ENCODE measurements at places on chromosomes 2 and 18. TPM values are rescaled to one million over a fixed set of nuclear protein-coding genes. Genes with fewer than 3 reads are reported as not detected.

The CASP10 gene
- 6.7 TPM for total RNA-seq

The REG3A gene
- total RNA-seq: not detected

The ASXL3 gene
- total RNA-seq: 8.2 TPM

The ABHD1 gene
- 0.09 TPM for total RNA-seq

The BAZ2B gene
- total RNA-seq: 60.5 TPM

The KCNK3 gene
- 1.1 TPM for total RNA-seq

The CNDP1 gene
- 0.13 TPM for total RNA-seq

The STK16 gene
- 12.5 TPM for total RNA-seq

The MARCO gene
- 1.7 TPM for total RNA-seq

The GDF7 gene
- total RNA-seq: 0.62 TPM

The PFN4 gene
- total RNA-seq: 1.8 TPM

The ALPP gene
- 0.09 TPM for total RNA-seq

The MRPS5 gene
- 50.9 TPM for total RNA-seq

The ST8SIA3 gene
- total RNA-seq: 0.09 TPM

The SLC30A3 gene
- total RNA-seq: 0.18 TPM

The SERPINB10 gene
- total RNA-seq: 0.04 TPM

The TRAF3IP1 gene
- 4.4 TPM for total RNA-seq

The SULT1C4 gene
- total RNA-seq: 13.3 TPM

The USP37 gene
- 11.0 TPM for total RNA-seq

The ASB18 gene
- 4.7 TPM for total RNA-seq

The RSAD2 gene
- total RNA-seq: 3.3 TPM

The MMADHC gene
- 125 TPM for total RNA-seq

The ORMDL1 gene
- total RNA-seq: 47.4 TPM

The TDRD15 gene
- total RNA-seq: not detected

The STARD6 gene
- total RNA-seq: 0.18 TPM

The CD8B2 gene
- 0.09 TPM for total RNA-seq

The PRSS56 gene
- 2.6 TPM for total RNA-seq

The COL4A3 gene
- under 0.01 TPM for total RNA-seq

The MBP gene
- 11.1 TPM for total RNA-seq

The SCN2A gene
- total RNA-seq: 0.04 TPM

The KIF1A gene
- total RNA-seq: 7.3 TPM

The LAMA3 gene
- 6.3 TPM for total RNA-seq

The AQP4 gene
- 0.58 TPM for total RNA-seq

The C2orf80 gene
- total RNA-seq: not detected

The C1QL2 gene
- not detected for total RNA-seq

The PROKR1 gene
- total RNA-seq: 1.2 TPM

The EPB41L3 gene
- 80.6 TPM for total RNA-seq

The TSPYL6 gene
- total RNA-seq: 0.04 TPM

The ADI1 gene
- total RNA-seq: 48.5 TPM

The MFSD6 gene
- 7.1 TPM for total RNA-seq

The TTN gene
- total RNA-seq: 1,236 TPM

The ATG4B gene
- total RNA-seq: 36.5 TPM

The PKDCC gene
- 147 TPM for total RNA-seq

The DES gene
- 2,854 TPM for total RNA-seq

The MAP3K19 gene
- total RNA-seq: not detected

The ONECUT2 gene
- total RNA-seq: 0.35 TPM

The ANKRD30BL gene
- 0.22 TPM for total RNA-seq

The ARL4C gene
- 1.8 TPM for total RNA-seq

The COL3A1 gene
- 7,706 TPM for total RNA-seq

The KLHL30 gene
- 16.2 TPM for total RNA-seq

The B4GALT6 gene
- 3.9 TPM for total RNA-seq

The UBXN4 gene
- 41.8 TPM for total RNA-seq

The ABCB11 gene
- 0.04 TPM for total RNA-seq

All from muscle of leg (tissue), 16 donors.